Fibroblast of skin of right biceps (primary cell): ENCODE measurements at places on chromosomes 5 and 9.

- DNase-seq: no peak
Measured at GRCh38 chr5:168796000-168796399, 216.8 kb upstream of the PANK3 start.

DNA sequence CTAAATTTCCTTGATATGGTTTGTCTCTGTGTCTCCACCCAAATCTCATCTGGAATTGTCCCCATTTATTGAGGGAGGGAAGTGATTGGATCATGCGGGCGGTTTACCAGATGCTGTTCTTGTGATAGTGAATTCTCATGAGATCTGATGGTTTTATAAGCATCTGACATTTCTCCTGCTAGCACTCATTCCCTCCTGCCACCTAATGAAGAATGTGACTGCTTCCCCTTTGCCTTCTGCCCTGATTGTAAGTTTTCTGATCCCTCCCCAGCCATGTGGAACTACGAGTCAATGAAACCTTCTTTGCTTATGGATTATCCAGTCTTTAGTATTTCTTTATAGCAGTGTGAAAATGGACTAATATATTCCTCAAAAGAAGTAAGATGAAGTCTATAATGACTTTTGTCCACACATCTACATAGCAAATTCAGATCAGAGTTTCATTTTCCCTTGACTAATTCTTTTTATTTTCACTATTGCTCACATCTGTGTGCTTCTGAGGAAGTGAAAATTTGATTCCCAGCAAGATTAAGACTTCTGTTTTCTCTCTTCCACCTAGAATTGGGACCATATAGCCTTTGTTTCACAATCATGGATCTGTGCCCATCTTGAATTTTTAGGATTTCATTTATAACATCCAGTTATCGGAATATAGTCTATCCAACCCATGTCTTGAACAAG lies 393.5 kb downstream of the DMAC1 start:
- DNase-seq: no peak

DNA sequence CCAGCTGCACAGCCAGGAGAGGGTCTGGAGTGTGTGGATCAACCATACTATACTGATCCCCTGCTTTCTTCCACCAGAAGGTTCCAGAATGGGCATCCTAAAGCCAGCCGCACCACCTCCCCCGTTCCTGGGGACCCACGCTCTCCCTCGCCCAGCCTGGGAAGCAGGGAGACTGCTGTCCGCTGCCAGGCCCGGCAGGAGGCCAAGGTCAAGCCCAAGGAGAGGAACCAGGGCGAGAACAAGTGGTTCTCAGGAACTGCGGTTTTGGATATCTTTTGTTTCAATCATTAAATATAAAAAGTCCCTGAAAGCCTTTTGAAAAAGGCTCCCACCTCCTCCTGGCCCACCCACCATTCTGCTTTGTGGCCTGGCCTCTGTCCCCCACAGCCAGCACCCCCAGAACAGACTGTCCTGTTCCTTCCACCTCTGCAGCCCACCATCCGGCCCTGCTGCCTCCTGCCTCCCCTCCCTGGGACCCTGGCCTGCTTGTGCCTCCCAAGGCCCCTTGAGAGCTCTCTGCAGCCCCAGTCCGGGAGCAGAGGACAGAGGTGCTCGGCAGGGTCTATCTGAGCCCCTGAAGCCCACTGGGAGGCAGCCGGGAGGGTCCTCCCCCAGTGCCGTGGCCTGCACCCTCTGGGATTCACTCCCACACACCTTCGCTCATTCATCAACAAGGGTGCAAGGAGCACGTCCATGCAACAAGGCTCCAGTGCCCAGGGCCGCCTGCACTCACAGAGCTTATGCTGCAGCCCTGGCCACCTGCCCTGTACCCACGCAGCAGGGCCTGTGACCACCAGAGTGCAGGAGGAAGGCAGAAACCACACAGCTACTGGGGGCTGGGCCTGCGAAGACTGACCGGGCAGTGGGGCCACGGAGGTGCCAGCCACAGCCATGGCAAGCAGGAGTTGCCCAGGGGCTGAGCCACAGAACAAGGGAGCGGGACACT lies 614 bp upstream of the LCN6 start:
- DNase-seq: no peak

DNA sequence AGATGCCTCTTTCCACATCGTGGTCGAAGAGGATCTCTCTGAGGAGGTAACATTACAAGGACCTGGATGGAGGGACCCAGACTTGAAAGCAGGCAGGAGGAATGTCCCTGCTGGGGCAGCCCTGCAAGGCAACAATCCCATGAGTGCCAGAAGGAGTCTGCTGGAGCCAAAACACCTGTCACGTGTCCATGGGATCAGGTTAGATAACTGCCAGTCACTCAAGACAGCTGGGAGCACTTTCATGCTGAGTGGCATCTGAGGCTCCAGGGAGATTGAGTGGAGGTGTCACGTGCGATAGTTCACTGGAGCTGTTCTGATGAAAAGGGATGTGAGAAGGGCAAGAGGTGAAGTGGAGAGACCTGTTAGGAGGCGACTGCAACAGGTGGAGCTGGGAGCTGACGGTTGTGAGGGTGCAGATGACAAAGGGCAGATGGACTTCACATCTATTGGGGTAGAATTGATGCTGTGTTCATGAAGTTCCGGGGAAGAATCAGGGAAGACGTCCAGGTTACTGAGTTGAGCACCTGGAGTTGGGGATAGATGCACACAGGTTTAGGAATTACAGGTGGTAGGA lies 68.4 kb downstream of the ICE1 start:
- no peak for DNase-seq

DNA sequence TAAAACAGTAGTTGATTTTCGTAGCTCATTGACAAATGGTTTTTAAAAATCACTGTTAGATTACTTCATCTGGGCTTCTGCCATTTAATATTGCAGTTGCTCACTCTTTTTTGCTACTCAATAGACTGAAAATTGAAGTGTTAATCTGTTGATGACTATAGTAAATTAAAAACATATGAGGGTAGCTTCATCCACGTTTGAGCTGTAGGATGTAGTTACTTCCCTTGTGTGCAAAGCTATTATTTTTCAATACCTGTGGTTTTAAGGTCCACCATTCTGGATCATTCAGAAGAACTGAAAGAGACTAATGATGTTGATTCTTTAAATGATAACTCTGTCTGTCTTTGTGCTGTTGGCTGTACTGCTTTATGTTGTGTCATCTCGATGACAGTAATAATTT lies 74.7 kb downstream of the LNPEP start:
- DNase-seq: peak; percentile 60

DNA sequence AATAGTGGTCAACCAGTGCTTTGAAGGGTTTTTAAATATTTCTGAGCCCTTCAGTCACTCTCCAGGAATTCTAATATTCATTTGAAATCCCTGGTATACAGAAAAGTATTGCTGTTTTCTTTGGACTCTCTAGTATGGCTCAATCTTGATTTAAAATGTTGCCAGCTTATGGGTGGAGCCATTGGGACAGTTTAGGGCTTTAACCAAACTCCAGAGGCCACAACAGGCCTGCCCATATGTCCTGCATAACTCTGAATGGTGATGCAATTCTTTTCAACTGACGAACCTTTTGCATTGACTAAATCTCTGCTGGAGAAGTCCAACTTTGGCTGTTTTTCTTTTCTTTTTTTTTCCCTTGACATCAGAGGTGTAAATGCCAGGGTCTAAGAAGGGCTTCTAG lies 10.3 kb upstream of the ANKHD1 start:
- DNase-seq: no peak

DNA sequence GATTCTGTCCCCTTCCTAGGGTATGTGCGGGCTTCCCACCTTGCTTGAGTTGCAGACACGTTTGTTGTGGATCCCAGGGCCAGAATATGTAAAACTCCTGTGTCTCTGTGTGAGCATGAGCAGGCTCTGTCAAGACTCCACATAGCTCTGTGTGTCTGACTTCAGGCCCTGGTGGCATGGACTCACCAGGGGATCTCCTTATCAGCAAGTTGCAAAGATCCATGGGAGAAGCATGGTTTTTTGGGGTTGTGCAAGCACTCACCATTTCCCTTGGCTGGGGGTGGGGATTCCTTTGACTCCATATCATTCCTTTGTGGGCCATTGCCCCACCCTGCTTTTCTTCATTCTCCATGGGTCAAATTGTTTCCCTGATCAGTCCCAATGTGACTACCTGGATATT lies 205.6 kb downstream of the TUSC1 start:
- DNase-seq: no peak

DNA sequence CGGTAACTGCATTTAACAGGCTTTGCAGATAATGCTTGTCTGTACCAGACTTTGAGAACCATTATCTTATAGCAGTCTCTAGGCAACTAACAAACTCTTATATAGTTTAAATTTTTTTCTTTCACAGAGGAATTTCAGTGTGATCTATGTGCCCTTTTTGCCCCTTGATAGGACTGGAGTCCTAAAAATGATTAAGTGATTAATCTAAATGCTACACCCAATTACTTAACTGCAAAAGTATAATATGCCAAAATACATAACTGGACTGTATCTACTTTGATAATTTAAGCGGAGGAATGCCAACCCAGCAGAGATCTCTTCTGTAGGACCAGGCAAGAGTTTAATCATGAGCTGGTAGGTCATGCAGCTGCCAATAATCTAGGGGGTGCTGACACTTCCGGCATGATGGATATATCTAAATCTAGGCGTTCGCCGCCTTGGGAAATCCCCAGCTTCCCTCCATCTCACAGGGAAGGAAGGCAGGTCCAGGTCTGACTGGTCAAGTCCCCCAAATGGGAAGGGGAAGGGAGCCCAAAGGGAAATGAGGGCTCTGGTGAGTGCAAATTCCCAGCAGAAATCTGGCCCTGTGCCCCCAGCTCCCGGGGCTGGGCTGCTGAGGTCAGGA lies 205.6 kb downstream of the GAPVD1 start:
- no peak for DNase-seq

GRCh38 chr5:88045931-88046461 lies 222.6 kb downstream of the TMEM161B start:
- no peak for DNase-seq

- DNase-seq: no peak
Measured at GRCh38 chr5:177507596-177508220, 1.9 kb downstream of the DOK3 start.

DNA sequence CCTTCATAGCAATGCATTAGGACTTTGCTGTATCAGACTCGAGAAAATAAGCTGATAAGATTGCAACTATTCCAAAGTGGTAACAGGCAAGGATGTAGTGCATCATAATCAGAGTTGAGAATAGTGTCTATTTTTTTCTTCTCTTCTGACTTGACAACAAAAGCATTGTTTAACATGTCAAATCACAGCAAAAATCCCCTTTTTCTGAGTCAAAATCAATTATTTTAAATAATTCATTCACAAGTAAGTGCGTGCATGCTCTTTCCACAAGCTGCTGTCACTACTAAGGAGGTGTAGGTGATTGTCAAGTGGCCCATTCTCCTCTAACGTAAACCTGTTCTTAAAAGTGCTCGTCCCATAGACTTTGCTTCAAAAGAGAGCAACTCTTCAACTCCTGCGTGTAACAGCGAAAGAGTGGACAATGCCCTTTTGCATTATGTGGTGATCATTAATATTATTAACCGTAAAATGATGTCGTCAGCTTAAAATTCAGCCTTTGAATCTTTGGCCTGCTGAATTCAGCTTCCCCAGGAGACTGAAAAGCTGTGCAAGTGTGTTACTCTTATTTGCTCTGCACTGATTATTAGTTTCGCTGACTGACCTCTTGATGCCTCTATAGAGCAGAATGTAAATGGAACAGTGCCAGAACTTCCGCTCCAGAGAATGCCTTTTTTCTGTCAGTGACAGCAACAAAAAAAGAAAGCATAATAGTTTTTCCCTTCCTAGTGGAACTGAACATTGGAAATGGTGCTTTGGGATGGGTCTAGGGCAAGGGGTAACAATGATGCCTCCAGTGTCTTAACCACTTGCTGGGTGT lies 680.8 kb upstream of the SEMA6A start:
- no peak for DNase-seq

GRCh38 chr5:52743970-52744369 lies 43.7 kb upstream of the ITGA1 start:
- DNase-seq: peak; percentile 65

- peak; percentile 92 for DNase-seq
Measured at GRCh38 chr9:88814577-88814976, 176.7 kb upstream of the S1PR3 start.

- peak; percentile 16 for DNase-seq
Measured at GRCh38 chr5:81513982-81514381, 120.0 kb upstream of the ACOT12 start.

DNA sequence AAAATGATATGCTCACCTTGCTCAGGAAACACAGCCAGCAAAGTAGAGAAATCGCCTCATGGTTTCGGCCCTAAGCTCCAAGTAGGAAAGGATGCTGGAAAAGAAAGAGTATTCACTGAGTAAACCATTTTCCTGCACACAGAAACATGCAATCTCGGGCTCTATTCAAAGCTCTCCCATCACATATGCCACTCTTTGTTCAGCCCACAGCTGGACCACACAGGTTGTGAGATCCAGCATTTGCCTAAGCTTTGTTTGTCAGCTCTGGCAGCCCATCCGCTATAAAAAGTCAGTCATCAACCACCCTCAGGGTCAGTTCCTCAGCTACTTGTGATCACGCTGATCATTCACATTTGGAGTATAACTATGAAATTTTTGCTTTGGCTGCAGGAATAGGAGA lies 96.5 kb upstream of the SMARCA2 start:
- no peak for DNase-seq

GRCh38 chr5:171957591-171958251 lies 48.7 kb downstream of the FBXW11 start:
- no peak for DNase-seq

- peak; percentile 98 for DNase-seq
Measured at GRCh38 chr5:172133359-172134029, 54.5 kb downstream of the STK10 start.

- peak; percentile 32 for DNase-seq
Measured at GRCh38 chr9:111559000-111559610, 34.1 kb downstream of the ZNF483 start.

- DNase-seq: no peak
Measured at GRCh38 chr9:23314247-23314646, 511.8 kb downstream of the ELAVL2 start.

DNA sequence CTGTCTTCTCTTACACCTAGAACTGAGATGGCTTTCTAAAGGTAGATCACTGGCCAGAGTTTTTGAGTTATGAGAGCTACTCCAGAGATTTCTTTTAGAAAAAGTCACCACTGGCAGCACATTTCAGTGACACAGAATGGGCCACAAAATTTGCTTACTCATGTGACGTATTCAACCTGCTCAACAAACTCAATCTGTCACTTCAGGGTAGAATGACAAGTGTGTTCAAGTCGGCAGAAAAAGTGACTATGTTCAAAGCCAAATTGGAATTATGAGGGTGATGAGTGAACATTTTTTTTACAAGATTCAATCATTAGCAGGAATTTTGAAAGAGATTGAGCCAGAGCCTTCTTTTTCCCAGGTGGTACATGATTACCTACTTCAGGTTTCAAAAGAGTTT lies 46.5 kb downstream of the TAF11L14 start:
- DNase-seq: no peak

- DNase-seq: no peak
Measured at GRCh38 chr5:105617436-105618215, 2053.1 kb downstream of the EFNA5 start.

- no peak for DNase-seq
Measured at GRCh38 chr9:95366731-95367325, 49.3 kb upstream of the FANCC start.

- DNase-seq: no peak
Measured at GRCh38 chr5:111762895-111763294, 5.9 kb upstream of the NREP start.
